ENCODE measurements at places on chromosomes 16 and 17.

DNA sequence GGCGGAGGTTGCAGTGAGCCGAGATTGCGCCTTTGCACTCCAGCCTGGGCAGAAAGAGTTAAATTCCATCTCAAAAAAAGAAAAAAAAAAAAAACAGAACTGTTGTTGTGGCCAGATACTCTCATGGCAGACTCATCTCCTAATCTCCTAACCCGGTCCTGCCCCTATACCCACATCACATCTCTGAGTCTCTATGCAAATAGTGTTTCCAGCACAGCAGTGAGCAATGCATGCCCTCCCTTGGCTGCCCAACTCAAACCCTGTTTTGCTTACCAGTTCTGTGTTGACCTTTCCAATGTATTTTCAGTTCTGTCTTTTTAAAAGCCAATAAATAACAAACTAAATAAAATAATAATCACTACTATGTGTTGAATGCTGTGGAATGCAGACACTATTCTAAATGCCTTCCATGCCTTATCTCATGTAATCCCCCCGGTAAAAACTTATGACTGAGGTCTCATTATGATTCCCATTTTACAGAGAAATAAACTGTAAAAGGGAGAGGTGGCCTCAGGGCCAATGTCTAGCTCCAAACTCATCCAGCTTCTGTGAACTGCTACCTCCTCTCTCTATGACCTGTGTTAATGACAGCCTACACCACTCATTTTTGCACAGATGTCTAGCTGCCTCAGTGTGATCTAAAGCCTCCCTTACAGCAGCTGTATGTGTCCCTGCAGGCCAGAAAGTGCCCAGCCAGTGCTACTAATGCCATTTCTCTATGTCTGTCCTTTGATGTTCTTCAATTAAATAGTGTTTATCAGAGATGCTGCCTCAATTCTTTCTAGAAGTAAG lies 289.8 kb downstream of the HS3ST3B1 start:
- DNase-seq, result no peak

DNA sequence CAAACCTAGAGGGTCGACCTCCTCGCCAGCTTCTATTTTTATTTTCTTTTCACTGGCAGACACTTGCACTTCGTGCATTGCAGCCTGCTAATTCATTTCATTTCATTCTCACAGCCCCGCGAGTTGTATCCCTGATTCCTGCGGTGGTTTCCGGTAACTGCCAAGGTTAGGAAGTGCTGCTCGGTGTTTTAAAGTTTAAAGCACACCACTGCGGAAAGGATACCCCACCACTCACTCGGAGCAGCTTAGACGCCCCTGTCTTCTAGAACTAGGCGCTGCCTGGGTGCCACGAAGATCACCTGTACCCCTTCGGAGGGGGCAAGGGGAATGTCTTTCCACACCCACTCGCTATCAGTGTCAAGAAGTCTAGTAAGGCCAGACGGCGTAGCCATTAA lies 509 bp downstream of the CNEP1R1 start:
- DNase-seq, result peak; percentile 31

GRCh38 chr16:49489686-49490320 lies 116.2 kb downstream of the C16orf78 start:
- DNase-seq, result no peak

- no peak for DNase-seq
These were observed 35.7 kb downstream of the GSE1 start for GRCh38 chr16:85648805-85649204.

- DNase-seq, result no peak
These were observed 4.7 kb upstream of the CNOT1 start for GRCh38 chr16:58634265-58634802.

- no peak for DNase-seq
These were observed 6.4 kb upstream of the CEP20 start for GRCh38 chr16:15894571-15895374.

DNA sequence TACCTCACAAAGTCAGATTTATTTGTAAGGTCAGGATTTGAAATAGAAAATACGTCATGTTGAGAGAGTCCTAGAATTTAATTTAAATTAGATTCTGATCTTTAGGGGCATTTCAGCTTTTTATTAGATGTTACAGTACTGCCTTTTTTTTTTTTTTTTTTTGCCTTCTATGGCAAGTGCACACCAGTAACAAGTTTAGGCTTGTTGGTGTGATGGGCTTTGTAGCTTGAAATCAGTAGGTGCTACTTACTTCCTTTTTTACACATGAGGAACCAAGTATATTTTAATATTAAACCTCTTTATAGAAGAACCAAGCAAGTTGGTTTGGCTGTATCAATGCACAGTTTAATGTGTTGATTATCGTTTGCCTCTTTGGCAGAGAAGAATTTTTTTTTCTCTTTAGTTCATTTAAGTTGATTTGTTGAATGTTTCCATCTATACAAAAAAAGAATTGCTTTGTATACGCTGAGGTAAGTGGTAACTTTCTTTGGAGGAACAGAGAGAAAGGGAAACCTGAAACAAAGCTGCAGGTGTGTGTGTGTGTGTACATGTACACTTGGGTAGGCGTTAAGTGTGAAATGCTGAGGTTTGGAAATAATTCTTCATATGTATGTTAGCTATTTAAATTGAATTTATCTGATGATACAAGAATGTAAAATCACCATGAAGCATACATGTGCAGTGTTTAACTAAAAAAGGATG lies 15.7 kb downstream of the RBL2 start:
- DNase-seq, result no peak

- DNase-seq, result no peak
These were observed 20.7 kb downstream of the NXN start for GRCh38 chr17:958712-959451.

- DNase-seq, result no peak
These were observed 69.3 kb downstream of the CRISPLD2 start for GRCh38 chr16:84889066-84889465.

DNA sequence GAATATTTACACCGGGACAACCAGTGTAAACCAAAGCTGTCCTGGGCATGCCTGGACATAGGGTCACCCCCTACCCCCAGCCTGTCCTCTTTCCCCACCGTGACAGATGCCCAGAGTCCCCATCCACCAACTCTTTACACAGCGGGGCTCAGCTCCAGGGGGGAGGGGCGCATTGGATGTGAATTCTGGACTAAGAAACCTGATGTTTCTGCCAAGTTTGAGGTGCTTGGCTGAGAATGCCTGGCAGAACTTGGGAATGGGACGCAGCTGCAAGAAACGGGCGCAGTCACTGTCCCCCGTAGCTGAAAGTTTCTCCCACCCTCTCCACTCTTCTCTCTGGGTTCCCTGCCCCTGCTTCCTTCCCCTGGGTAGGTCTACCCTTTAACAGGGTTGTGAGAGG lies 68.0 kb upstream of the CDC42EP4 start:
- no peak for DNase-seq

- no peak for DNase-seq
These were observed 297.9 kb downstream of the IRF8 start for GRCh38 chr16:86196687-86197391.

- DNase-seq, result no peak
These were observed 20.9 kb downstream of the MRC2 start for GRCh38 chr17:62648251-62648955.

DNA sequence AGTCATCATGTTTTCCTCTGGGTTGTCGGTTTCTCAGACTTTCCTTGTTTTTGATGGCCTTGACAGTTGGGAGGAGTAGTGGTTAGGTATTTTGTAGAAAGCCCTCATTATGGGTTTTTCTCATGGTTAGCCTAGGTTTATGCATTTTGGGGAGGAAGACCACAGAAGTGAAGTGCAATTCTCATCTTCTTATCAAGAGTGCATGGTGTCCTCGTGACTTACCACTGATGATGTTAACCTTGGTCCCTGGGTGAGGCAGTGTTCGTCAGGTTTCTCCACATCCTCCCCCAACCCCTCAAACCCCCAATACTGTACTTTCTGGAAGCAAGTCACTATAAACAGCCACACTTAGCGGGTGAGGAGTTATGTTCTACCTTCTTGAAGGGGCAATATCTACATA lies 42.3 kb downstream of the BPTF start:
- DNase-seq, result no peak

DNA sequence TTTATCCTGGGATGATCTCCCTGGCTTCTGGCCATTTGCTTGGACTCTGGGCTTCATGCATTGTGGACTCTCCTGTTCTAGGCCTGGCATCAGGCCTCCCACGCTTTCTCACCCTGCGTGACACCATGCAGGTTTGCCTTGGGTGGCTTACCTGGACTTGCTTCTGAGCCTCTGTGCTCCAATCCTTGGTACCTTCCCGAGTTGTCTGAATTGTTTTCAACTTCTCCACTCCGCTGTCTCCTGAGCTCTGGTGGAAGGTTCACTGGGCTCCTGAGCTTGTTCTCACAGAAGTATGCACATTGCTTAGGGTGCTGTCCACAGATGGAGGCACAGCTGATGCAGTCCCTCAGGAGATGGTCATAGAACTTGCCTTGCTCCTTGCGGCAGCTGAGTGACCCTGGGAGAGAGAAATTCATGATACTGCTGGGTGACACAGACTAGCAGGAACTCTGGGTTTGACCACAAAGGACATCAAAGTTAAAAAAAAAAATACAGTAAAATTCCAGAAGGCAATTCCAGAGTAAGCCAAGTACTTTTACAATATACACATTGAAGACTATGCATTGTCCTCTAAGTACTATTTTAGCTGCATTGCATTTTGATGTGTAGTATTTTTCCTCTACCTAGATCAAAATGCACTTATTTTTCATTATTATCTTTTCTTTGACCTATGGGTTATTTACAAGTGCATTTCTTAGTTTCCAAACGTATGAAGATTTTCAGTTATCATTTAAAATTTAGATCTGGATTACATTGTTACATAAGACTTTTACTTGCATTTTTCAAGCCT lies 23.1 kb downstream of the TNFRSF13B start:
- DNase-seq, result no peak

DNA sequence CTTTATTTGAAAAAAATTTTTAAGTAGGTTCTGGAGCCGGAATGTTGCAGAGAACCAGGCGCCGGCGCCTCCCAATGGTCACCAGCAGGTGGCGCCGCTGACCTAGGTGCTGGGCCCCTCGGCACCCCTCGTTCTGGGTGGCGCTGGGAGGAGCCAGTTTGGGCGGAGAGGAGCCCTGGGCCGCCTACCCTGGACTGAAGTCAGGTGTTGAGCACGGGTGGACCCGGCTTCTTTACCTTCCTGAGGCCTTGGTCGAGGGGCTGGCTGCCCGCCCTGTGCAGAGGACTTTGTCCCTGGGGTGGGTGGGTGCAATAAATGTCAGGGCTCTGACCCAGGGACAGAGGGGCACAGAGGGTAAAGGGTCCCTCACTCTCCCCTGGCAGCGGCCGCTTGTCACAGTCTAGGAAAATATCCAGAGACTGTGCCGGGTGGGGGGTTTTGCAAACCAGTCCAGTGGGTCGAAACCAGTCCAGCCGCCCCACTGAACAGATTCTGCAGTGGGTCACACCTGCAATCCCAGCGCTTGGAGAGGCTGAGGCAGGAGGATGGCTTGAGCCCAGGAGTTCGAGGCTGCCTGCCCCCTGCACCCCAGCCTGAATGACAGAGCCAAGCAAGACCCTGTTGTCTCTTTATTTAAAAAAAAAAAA lies 30.1 kb upstream of the TNFRSF13B start:
- DNase-seq, result peak; percentile 87

DNA sequence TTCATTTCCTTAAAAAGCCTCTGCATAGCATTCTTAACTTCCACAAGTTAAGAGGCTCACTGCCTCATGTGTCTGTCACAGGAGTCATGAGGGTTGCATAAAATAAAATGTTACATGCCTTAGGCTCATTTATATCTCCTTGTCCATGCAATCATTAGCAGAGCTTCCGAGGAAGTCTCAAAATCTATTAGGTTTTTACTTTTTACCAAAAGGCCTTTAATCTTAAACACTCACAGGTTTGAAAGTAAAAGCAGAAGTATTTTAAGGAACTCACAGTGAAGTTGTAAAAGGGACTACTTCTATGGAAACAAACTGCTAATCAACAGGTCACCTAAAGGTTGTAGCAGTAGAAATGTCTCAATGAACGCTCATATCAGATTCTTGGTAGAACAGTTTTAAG lies 5.2 kb upstream of the ATP6V0A1 start:
- DNase-seq, result no peak

DNA sequence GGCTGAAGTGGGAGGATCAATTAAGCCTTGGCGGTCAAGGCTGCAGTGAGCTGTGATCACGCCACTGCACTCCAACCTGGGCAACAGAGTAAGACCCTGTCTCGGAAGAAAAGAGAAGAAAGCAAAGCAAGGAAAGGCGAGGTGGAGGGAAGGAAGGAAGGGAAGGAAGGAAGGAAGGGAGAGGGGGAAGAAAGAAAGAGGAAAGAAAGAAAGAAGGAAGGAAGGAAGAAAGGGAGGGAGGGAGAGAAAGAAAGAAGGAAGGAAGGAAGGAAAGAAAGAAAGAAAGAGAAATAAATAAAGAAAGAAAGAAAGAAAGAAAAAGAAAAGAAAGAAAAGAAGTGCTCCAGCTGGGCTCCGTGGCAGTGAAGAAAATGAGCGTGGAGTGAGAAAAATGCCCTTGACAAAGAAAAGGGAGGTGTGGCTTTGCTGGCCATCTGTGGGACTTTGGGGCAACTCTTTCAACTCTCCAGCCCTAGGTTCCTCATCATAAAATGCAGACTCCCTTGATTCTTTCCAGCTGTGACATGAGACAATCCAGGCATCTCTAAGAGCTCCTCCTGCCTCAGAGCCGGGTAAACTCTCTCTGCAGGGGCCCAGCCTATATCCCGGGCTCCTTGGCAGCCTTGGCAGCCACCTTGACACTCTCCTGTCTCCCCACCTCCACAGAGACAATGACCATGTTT lies 2.4 kb downstream of the GSDMA start:
- DNase-seq, result no peak

GRCh38 chr17:82718986-82719685 lies 2.6 kb downstream of the FN3KRP start:
- DNase-seq, result no peak

DNA sequence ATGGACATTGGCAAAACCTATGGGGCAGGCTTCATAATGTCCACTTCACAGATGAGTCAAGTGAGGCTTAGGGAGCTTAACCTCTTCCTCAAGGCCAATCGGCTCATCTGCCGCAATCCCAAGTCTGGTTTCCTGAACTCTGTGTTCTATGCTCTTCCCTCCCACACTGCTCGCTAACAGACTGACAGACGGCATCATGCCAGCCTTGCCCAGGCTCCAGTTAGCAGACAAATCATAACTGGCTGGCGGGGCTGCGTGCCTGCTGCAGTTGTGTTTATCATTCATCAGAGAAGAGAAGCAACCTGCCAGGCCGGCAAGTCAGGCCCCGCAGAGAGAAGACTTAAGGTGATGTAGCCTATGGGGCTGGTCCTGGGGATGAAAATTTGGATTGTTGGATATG lies 216.2 kb upstream of the ASIC2 start:
- no peak for DNase-seq

DNA sequence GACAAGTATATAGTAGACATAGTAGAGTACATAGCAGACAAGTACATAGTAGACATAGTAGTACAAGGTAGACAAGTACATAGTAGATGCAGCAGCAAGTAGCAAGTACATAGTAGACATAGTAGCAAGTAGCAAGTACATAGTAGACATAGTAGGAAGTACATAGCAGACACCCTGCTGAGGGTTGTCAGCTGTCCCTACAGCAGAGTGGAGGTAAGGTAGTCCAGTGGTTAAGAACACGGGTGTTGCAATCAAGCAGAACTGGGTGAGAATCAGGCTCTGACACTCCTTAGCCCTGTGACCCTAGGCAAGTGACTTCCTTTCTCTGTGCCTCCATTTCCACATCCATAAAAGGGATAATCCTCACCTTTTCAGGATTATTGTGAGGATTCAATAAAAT lies 94.7 kb downstream of the NOG start:
- DNase-seq, result no peak

Data from stimulated activated CD4-positive, alpha-beta T cell treated with anti-CD3 and anti-CD28 coated beads, Interleukin-15, amount 100 ng/mL, for 24 hours (primary cell).